Left ventricle myocardium inferior (tissue), 1 donor: ENCODE measurements at places on chromosomes 7 and 10. TPM values are rescaled to one million over a fixed set of nuclear protein-coding genes. Genes with fewer than 3 reads are reported as not detected.

ALOX5 gene
- total RNA-seq = 3.2 TPM

ZNF853 gene
- total RNA-seq = 15.0 TPM

UFSP1 gene
- total RNA-seq = 2.4 TPM

TUBB8 gene
- not detected for total RNA-seq

EXOSC1 gene
- total RNA-seq = 14.9 TPM

SEC24C gene
- total RNA-seq = 42.2 TPM

- H3K4me3 ChIP-seq = no peak overlapping the region
- no peak overlapping the region for H3K27ac ChIP-seq
- H3K27me3 ChIP-seq = no peaks in the 10 kb centered on the region
- no peak for DNase-seq
- no peaks in the 10 kb centered on the region for H3K4me1 ChIP-seq
- H3K36me3 ChIP-seq = peaks cover 65% of the 10 kb centered on the region
Measured at GRCh38 chr10:27068217-27068891, 31.9 kb downstream of the ANKRD26 start.

GRCh38 chr7:130814778-130815335 lies 80.8 kb upstream of the KLF14 start:
- H3K4me3 ChIP-seq = no peak overlapping the region
- H3K27ac ChIP-seq = no peak overlapping the region
- H3K4me1 ChIP-seq = no peaks in the 10 kb centered on the region
- no peaks in the 10 kb centered on the region for H3K36me3 ChIP-seq

GRCh38 chr10:119371704-119372663 lies 164.6 kb downstream of the GRK5 start:
- peak overlapping the region; percentile 91 for H3K27ac ChIP-seq
- no peaks in the 10 kb centered on the region for H3K36me3 ChIP-seq
- DNase-seq = no peak
- H3K27me3 ChIP-seq = no peaks in the 10 kb centered on the region
- H3K4me1 ChIP-seq = peaks cover 88% of the 10 kb centered on the region
- peak overlapping the region; percentile 47 for H3K4me3 ChIP-seq

DNA sequence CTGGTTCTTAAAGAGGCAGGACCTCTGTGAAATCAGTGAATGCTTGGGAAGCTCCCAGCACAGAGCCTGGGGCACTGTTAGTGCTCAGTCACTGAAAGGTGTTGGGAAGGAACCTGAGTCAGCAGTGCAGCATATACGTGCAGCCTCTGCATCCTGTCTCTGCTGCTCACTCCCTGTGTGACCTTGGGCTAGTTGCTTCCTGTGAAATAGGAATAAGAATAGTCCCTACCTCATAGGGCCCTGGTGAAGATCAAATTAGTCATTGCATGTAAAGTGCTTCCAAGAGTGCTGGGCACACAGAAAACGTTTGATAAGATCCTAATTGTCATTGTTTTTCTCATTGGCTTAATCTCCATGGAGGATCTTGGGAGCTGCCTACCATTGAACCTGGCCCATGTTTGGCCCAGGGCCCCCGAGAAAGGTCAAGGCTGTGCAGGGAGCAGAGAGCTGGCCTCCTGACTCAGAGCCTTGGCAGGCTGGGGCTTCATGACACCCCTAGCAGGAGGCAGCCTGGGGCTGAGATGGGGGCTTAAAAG lies 73.3 kb upstream of the COL13A1 start:
- no peaks in the 10 kb centered on the region for H3K27me3 ChIP-seq
- H3K27ac ChIP-seq = peak overlapping the region; percentile 92
- H3K4me3 ChIP-seq = no peak overlapping the region
- no peaks in the 10 kb centered on the region for H3K36me3 ChIP-seq
- peaks cover 59% of the 10 kb centered on the region for H3K4me1 ChIP-seq
- DNase-seq = no peak

DNA sequence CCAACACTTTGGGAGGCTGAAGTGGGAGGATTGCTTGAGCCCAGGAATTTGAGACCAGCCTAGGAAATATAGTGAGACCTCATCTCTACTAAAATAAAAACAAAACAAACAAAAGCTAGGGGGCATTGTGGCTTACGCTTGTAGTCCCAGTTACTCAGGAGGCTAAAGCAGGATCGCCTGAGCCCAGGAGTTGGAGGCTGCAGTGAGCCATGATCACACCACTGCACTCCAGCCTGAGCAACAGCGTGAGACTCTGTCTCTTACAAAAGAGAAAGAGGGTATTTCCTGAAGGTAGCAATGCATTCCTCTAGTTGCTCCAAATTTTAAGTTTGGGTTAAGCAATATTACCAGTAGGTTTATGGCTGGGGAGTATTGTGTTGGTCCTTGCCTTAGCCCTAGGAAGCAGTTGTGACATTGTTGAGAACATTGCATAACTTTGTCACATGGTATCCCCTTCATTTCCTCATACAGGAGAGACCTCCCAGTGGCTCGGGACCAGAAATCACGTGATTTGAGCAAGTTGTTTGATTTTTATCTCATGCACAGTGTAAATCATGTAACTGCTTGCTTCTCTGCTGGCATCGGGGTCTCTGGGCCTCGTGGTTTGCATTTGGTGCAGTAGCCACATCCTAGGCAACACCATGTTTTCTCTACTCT lies 23.3 kb upstream of the SMARCD3 start:
- no peak overlapping the region for H3K27ac ChIP-seq
- peaks cover 15% of the 10 kb centered on the region for H3K4me1 ChIP-seq
- H3K4me3 ChIP-seq = no peak overlapping the region
- peaks cover 8% of the 10 kb centered on the region for H3K27me3 ChIP-seq
- DNase-seq = no peak

DNA sequence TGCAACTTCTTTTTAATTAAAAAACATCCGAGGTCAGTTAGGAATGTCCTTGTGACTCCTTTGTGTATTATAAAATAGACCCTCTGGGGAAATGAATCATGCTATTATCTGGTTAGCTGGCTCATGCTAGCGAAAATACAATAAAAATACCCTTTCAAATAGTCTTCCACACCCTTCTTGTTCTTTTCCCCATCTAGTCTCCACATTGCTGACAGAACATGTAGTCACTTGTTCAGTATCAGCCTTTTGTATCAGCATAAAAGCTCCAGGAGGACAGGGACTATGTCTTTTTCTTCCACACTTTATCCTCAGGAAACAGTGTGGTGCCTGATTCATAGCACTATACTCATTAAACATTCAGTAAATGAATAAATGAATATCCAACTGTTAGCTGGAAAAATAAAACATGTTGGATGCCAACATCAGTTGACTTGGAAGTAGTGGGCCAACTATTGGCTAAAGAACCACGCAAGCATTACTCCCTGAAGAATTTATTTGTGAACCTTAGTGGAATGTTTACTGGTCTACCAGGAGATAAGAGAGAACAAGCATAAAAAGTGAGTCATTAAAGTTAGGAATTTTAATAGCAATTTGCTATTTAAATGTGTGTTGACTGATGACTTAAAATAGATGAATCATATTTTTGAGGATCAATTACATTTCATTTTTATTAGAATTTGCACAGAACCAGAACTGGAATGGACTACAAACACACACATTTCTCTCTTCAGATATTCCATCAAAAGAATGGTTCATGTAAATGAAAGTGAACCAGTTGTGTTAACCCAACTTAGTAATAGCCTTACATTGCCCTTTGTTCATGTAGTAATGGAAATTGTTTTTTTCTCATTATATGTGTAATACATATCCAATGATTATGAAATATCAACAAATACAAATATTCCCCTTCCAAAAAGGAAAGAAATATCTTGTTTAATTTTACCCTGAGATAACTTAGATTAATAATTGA lies 129.6 kb downstream of the DKK1 start:
- no peaks in the 10 kb centered on the region for H3K27me3 ChIP-seq
- DNase-seq = no peak
- H3K4me1 ChIP-seq = peaks cover 8% of the 10 kb centered on the region
- H3K36me3 ChIP-seq = no peaks in the 10 kb centered on the region

GRCh38 chr10:11425676-11426075 lies 185.8 kb downstream of the USP6NL start:
- no peak for DNase-seq
- H3K4me3 ChIP-seq = no peak overlapping the region
- no peaks in the 10 kb centered on the region for H3K4me1 ChIP-seq
- no peaks in the 10 kb centered on the region for H3K27me3 ChIP-seq

- no peak for DNase-seq
- H3K27ac ChIP-seq = no peak overlapping the region
- no peaks in the 10 kb centered on the region for H3K4me1 ChIP-seq
- peaks cover 48% of the 10 kb centered on the region for H3K27me3 ChIP-seq
- H3K4me3 ChIP-seq = no peak overlapping the region
Measured at GRCh38 chr10:2899246-2899951, 167.9 kb upstream of the PFKP start.

- H3K4me3 ChIP-seq = no peak overlapping the region
- no peak for DNase-seq
- no peaks in the 10 kb centered on the region for H3K27me3 ChIP-seq
- no peak overlapping the region for H3K27ac ChIP-seq
Measured at GRCh38 chr7:87370660-87371180, 25.3 kb downstream of the CROT start.

- no peaks in the 10 kb centered on the region for H3K27me3 ChIP-seq
- no peak for DNase-seq
- H3K27ac ChIP-seq = peak overlapping the region; percentile 78
- no peaks in the 10 kb centered on the region for H3K36me3 ChIP-seq
Measured at GRCh38 chr10:67667035-67667425, 29.0 kb downstream of the CTNNA3 start.

DNA sequence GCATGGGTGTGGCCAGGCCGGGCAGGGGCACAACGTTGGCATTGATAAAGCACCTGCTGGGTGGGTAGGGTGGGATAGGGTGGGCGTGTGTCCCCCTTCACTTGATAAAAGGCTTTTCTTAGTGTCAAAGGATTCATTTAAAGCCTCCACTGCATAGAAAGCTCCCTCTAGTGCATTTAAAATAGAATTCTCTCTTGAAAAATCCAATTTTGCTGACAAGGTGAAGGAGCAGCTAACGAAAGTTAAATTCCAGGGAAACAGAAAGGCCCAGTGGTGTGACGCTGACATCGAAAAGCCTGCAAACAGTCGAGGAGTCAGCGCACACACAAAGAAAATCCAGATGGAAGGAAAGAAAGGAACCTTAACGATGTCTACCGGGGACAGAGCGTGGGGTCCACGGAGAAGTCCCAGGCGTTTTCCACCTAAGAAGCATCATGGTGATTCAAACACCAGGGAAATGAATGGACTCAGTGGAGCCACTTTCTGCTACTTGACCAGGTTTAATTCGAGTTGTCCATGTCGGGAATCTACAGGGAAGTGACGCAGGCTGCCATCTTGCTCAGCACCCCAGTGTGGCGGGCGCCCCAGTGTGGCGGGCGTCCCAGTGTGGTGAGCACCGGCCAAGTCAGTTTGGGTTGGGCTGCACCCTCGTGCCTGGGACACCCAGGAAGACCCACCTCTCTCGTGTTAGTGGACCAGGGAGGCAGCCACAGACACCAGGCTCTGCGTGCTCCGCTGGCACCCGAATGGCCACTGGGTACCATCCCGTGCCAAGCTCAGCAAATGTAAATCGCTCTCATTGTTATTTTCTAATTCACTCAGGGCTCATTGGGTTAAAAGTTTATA lies 217.8 kb downstream of the DNAJB6 start:
- H3K4me3 ChIP-seq = no peak overlapping the region
- DNase-seq = no peak
- H3K27ac ChIP-seq = no peak overlapping the region
- no peaks in the 10 kb centered on the region for H3K4me1 ChIP-seq

GRCh38 chr7:114856625-114857024 lies 65.3 kb upstream of the MDFIC start:
- no peaks in the 10 kb centered on the region for H3K27me3 ChIP-seq
- no peak overlapping the region for H3K4me3 ChIP-seq
- no peak for DNase-seq
- H3K36me3 ChIP-seq = no peaks in the 10 kb centered on the region
